ENCODE measurements at places on chromosomes 3 and 15.

DNA sequence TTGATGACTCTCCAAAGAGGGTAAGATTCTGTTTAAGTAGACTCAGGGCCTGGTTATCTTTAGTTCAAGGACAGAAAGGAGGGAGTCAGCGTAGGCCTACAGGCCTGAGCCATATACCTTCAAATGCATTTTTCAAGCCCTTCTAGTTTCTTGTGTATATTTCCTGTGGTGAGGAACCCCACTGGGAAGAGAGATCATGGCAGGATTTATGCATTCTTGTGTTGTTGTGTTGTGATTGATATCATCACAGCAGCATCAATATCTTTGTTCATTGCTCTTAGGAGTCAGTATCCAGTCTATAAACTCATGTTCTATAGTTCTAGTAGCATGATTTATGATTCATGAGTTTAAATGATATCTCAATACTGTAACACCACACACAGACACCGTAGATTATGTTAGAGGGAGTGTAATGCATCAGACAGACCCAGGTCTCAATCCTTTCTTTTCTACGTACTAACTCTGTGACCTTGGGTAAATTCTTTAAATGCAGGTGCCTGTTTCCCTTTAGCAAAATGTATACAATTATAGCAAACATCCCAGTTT is 427.5 kb downstream of the PDCD6IP start:
- no peak for DNase-seq

- no peak for DNase-seq
Observed at GRCh38 chr3:49769926-49770325, 16.4 kb downstream of the IP6K1 start.

- no peak for DNase-seq
Observed at GRCh38 chr15:68629519-68630210, 50.9 kb downstream of the CORO2B start.

GRCh38 chr3:64011685-64012084 is 11.6 kb downstream of the PSMD6 start:
- no peak for DNase-seq

DNA sequence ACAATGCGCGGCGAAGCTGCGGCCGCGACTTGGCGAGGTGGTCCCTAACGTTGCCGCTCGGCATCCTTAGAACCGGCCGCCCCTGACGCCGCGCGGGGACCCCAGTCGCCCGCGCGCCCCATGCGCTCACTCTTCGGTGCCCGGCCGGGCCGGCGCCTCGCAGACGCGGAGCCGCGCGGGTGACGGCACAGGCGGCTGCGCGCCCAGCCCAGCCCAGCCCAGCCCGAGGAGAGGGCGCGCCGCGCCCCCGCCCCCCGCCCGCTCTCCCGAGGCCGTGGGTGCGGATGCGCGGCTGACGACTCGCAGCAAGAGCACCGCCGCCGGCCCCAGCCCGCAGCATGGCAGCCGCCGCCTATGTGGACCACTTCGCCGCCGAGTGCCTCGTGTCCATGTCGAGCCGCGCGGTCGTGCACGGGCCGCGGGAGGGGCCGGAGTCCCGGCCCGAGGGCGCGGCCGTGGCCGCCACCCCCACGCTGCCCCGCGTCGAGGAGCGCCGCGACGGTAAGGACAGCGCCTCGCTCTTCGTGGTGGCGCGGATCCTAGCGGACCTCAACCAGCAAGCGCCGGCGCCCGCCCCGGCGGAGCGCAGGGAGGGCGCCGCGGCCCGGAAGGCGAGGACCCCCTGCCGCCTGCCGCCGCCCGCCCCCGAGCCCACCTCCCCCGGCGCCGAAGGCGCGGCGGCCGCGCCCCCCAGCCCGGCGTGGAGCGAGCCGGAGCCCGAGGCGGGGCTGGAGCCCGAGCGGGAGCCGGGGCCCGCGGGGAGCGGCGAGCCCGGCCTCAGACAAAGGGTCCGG is 437 bp downstream of the KLF13 start:
- no peak for DNase-seq

DNA sequence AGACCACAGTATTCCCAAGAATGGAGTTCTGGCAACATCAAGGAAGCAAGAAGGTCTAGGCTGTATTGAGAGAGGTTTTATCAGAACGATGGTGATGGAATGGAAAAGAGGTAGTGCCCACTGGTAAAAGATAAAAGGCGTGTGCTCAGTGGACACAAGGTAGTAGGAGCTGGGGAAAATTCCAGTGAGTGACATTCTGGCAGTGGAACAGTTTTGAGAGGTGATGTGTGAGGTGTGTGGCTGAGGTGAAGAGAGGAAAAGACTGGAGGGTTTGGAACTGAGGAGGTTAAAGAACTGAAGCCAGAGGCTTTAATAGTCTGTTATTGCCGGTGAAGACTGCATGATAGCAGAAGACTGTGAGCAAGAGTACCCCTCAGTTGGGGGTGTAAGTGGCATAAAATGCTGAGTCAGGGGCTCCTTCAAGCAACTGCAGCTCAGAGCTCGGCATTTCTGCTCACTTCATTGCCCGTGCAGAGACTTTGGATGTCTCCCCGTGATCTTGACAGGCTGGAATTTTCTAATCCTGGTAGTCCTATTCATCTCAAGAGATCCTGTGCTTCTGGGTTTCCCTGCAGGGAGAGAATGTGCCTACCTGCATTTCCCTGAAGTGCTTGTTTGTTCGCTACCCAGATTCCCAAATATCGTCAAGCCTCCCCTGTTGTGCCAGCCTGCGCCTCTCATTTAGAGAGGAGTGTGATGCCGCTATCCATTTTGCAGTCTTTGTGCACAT is 191.0 kb downstream of the SATB1 start:
- DNase-seq, result no peak

- no peak for DNase-seq
Observed at GRCh38 chr3:48125013-48125705, 63.1 kb downstream of the CDC25A start.

DNA sequence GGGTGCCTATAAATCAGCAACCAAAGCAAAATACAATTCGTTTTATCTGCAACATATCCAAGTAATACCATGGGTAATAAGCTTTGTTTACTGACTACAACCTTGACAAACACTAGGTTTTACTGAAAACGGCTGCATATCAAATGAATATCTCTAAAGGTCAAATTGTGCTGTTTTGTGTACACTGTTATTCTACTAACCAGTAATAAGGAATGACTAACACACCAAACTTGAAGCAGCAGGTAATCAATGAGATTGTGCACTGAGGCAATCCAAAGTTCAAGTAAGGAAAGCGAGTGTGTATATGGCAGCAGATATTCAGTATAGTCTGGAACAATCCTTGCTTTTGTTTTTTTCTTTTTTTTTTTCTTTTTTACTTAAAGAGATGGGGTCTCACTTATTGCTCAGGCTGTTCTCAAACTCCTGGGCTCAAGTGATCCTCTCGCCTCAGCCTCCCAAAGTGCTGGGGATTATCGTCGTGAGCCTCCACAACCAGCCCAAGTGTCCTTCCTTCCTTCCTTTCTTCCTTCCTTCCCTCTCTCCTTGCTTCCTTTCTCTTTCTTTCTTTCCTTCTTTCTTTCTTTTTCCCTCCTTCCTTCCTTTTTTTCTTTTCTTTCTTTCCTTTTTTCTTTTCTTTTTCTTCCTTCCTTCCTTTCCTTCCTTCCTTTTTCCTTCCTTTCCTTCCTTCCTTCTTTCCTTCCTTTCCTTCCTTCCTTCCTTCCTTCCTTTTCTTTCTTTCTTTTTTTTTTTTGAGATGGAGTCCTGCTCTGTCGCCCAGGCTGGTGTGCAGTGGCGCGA is 34.9 kb downstream of the AP3S2 start:
- no peak for DNase-seq

DNA sequence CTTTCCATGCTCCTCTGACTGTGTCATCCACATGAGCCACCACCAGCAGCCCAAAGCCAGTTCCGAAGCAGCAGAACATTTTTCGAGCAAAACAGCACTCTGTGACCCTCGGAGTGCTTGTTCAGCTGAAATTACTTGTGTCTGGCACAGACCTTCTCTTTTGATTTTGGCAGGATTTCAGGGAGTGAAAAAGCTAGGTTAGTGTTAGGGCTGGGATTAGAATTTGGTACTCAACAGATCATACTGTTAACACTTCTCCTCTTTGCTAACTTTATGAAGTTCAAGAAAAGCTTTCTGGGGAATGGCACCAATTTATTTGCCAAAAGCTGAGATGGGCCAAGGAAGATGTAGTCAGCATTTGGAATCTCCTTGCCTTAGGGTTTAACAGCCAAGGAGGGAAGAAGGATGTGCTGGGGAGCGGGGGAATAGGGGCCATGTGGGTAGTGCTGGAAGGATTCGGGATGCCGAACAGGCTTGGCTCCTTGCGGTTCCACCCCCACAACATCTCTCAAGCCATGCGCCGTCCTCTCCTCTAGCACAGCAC is 55.1 kb upstream of the TRA2B start:
- no peak for DNase-seq

All from ascending aorta (tissue), 2 donors.